ENCODE measurements at places on chromosomes 1 and 21.
A peak's percentile ranks its signal among the peaks of the same experiment; 100 is the strongest.

DNA sequence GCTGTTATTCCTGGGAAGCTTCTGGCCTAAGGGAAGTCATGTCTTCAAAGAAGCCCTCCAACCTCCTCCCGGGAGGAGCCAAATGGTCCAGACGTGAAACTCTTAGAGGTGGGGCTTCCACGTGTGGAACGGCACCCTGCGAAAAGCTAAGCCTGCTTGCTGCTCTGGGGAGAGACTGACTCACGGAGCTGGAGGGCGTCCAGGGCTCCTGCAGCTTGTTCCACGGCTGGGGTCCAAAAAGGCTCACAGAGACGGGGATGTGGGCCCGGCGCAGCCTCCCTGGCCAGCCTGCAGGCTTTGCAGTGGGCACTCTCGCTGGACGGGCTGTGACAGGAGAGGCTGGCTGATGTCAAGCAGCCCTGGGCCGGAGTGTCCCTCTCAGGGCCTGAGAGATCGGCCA lies 105.1 kb downstream of the COLGALT2 start:
- H3K4me3 ChIP-seq: no peak overlapping the region
- peak; percentile 59 for DNase-seq
- no peaks in the 10 kb centered on the region for H3K27me3 ChIP-seq
- H3K27ac ChIP-seq: peak overlapping the region; percentile 5
- H3K4me1 ChIP-seq: peaks cover 25% of the 10 kb centered on the region
- no peaks in the 10 kb centered on the region for H3K36me3 ChIP-seq

DNA sequence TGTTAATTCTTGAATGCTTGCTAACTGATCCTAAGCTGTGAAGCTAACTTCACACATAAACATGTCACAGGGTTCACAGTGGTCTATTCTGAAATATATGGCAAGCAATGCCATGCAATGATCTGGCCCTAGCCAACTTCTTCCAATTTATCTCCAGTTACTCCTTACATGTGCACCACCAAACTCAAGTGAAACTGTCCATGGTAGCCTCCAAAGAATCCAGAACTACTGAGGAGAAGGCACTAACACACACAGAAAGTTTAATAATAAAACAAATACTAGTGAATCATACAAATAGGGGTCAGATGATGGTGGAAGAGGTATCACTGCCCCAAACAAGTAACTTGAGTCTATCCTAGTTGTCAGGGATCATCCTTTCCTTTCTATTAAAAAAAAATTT lies 172.6 kb upstream of the RAB4A start:
- DNase-seq: no peak
- peaks cover 13% of the 10 kb centered on the region for H3K4me1 ChIP-seq
- no peak overlapping the region for H3K4me3 ChIP-seq
- no peaks in the 10 kb centered on the region for H3K27me3 ChIP-seq
- no peaks in the 10 kb centered on the region for H3K36me3 ChIP-seq

- H3K4me3 ChIP-seq: no peak overlapping the region
- no peaks in the 10 kb centered on the region for H3K4me1 ChIP-seq
- H3K27me3 ChIP-seq: no peaks in the 10 kb centered on the region
- H3K27ac ChIP-seq: peak overlapping the region; percentile 73
- H3K36me3 ChIP-seq: no peaks in the 10 kb centered on the region
- no peak for DNase-seq
These were observed 200.6 kb downstream of the PRDM2 start for GRCh38 chr1:13900583-13900982.

DNA sequence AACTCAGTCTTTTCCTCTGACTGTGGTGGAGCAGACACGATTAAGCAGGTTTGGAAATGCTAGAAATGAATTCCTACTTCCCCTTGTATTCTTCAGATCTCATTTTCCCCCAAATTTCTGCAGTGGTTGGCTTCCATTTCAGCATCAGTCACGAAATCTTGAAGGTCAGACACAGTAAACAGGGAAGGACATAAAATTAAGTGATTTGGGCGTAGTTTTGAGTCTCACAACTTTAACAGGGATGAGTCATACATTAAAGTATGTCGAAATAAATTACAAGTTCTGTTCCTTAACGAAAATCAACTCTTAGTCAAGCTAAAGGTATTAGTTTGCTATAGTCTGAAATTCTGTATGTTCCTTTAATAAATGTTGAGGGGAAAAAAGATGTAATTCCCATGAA lies 61.1 kb downstream of the HNRNPR start:
- no peak for DNase-seq
- H3K4me1 ChIP-seq: no peaks in the 10 kb centered on the region
- H3K36me3 ChIP-seq: no peaks in the 10 kb centered on the region

- no peaks in the 10 kb centered on the region for H3K36me3 ChIP-seq
- no peaks in the 10 kb centered on the region for H3K4me1 ChIP-seq
- H3K27me3 ChIP-seq: no peaks in the 10 kb centered on the region
- no peak overlapping the region for H3K27ac ChIP-seq
- no peak overlapping the region for H3K4me3 ChIP-seq
- DNase-seq: no peak
These were observed 135.9 kb upstream of the KCNK2 start for GRCh38 chr1:214946615-214947014.

GRCh38 chr1:162596514-162597170 lies 35.1 kb downstream of the UAP1 start:
- H3K4me1 ChIP-seq: no peaks in the 10 kb centered on the region
- DNase-seq: no peak
- H3K4me3 ChIP-seq: no peak overlapping the region
- H3K27ac ChIP-seq: no peak overlapping the region

DNA sequence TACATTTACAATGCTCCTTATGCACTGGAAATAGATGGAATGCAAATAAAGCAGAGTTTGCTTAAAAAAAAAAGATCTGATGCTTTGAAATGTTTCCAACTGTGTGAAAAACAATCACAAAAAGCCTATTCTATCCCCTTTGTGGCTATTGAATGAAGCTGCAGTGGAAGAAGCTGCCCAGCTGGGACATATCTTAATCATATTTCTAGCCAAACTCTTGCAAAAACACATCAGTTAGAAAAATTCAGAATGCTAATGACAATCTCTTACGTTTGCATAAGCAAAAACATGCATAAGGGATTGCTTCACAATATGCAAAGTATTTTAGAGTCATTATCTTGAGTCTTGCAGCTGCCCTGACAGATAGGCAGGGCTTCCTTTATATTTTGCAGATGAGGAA lies 526.4 kb upstream of the USP24 start:
- H3K4me3 ChIP-seq: no peak overlapping the region
- H3K27ac ChIP-seq: no peak overlapping the region
- H3K36me3 ChIP-seq: no peaks in the 10 kb centered on the region
- no peak for DNase-seq

- H3K4me3 ChIP-seq: no peak overlapping the region
- no peaks in the 10 kb centered on the region for H3K27me3 ChIP-seq
- no peak for DNase-seq
- H3K4me1 ChIP-seq: no peaks in the 10 kb centered on the region
These were observed 8.6 kb downstream of the AGO3 start for GRCh38 chr1:35939484-35939883.

- no peaks in the 10 kb centered on the region for H3K36me3 ChIP-seq
- H3K27ac ChIP-seq: peak overlapping the region; percentile 94
- H3K4me1 ChIP-seq: peaks cover 6% of the 10 kb centered on the region
These were observed 1.8 kb upstream of the HSPG2 start for GRCh38 chr1:21938732-21939538.

DNA sequence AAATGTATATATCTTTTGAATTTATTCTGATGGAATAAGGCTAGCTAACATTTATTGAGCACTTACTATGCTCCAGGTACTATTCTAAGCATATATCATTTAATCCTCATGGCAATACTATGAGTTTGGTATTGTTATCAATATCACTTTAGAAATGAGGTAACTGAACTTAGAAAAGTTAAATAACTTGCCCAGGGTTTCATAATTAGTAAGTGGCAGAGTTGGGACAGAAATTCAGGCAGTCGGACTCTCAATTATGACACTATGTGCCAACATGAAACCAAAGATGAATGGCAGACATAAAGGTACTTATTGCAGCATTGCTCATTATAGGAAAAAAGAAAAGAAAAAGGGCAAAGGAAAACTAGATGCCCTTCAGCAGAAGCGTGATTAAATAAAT lies 48.2 kb downstream of the RAB3GAP2 start:
- H3K36me3 ChIP-seq: no peaks in the 10 kb centered on the region
- no peak for DNase-seq
- H3K27ac ChIP-seq: no peak overlapping the region
- no peak overlapping the region for H3K4me3 ChIP-seq

DNA sequence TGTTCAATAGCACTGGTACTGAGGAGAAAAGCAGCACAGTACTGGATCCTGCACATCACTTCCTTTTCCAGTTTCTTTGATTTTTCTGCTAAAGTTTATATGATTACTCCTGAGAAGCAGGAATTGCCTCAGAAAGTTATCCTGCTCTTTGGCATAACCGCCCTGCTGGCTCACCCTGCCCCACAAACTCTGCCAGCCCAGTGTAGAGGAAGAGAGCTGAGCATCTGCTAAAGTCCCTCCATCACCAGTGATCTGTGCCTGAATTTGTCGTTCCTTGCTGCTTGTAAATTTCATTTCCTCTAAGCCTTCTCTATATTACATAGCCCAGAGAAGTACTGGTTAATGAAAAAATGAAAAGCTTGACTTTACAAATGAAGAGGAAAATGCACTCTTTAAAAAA lies 87.0 kb upstream of the C1orf21 start:
- H3K27ac ChIP-seq: no peak overlapping the region
- no peak for DNase-seq
- no peak overlapping the region for H3K4me3 ChIP-seq
- no peaks in the 10 kb centered on the region for H3K4me1 ChIP-seq

Measured in tibial nerve (tissue), 4 donors.